Esophagus muscularis mucosa (tissue), 4 donors: ENCODE measurements at places on chromosomes 11 and 22. TPM values are rescaled to one million over a fixed set of nuclear protein-coding genes. Genes with fewer than 3 reads are reported as not detected.

- no peaks in the 10 kb centered on the region for H3K27me3 ChIP-seq
- peak within 1 kb of the TSS; percentile 53 for H3K4me3 ChIP-seq
- H3K36me3 ChIP-seq: peaks cover 10% of the 10 kb centered on the region
- DNase-seq: peak; percentile 95
These were observed at the start of gene UCP2 for GRCh38 chr11:73982595-73982989. UCP2 (minus strand) TSS chr11:73982843; CDS start chr11:73978378, 4,465 bp downstream.

DNA sequence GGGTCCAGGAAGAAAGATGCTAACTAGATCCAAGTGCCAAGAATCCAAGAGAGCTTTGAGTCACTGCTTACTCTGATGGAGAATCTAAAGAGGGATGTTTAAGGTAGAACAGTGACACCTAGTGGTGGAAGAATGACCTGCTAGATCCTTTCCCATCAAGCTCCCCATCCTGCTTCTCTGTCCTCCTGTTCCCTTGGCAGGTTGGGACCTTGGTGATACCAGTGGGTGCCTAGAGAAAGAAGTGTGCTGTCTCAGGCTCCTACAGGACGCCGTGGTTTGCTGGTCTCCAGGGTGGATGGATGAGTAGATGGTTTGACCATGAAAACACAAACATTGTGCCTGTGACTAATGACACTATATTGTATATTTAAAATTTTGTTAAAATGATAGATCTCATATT is 383.7 kb downstream of the TMEM135 start:
- no peak overlapping the region for H3K4me3 ChIP-seq
- no peaks in the 10 kb centered on the region for H3K36me3 ChIP-seq
- H3K27ac ChIP-seq: no peak overlapping the region
- no peaks in the 10 kb centered on the region for H3K4me1 ChIP-seq

- H3K36me3 ChIP-seq: no peaks in the 10 kb centered on the region
- peaks cover 13% of the 10 kb centered on the region for H3K4me1 ChIP-seq
- H3K27ac ChIP-seq: peak within 1 kb of the TSS; percentile 14
- peak within 1 kb of the TSS; percentile 47 for H3K4me3 ChIP-seq
These were observed at the start of gene SLCO2B1 for GRCh38 chr11:75150879-75151278. SLCO2B1 (plus strand) TSS chr11:75151107; CDS start chr11:75151382, 275 bp downstream.

GRCh38 chr11:44224867-44225501 is 85.0 kb downstream of the ALX4 start:
- H3K36me3 ChIP-seq: no peaks in the 10 kb centered on the region
- no peak overlapping the region for H3K4me3 ChIP-seq
- DNase-seq: no peak
- H3K27ac ChIP-seq: no peak overlapping the region
- H3K4me1 ChIP-seq: no peaks in the 10 kb centered on the region

DNA sequence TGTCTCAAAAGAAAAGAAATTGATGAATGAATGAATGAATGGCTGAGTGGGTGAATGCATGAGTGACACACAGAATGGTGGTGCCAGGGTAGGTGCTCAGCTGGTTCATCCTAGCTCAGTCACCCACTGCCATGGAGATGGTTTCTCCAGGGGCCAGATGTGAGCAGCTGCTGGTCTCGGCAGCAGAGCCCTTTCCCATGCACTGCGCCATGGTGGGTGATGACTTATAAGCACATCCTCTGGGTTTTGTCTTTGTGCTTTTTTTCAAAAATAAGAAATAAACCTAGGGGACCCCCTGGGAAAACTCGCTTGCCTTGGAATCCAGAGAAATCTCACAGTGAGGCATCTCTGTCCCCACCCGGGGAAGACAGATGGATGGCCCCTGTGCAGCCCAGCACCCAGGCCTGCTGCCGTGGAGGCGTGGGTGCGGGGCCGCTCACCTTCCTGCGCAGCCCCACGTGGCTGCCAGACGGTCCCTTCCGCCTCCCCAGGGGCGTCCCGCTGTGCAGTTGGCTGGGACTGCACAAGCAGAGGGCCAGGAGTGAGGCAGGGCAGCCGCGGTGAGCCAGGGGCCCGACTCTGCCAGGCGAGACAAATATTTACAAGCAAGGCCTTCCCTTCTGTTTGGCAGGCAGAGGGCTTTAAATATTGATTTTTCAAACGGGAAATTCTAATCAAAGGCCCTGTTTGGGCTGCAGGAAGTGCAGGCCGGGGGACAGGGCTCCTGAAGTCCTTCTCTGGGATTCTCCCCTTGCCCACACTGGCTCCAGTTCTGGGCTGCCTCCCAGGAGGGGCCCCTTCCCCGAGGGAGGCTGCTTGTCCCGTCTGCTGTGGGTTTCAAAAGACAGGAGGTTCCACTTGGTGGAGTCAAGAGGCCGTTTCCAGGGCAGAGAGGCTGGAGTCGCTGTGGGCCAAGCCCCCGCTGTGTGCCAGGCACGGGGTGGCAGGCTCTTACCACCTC is 24.3 kb downstream of the MPPED1 start:
- DNase-seq: no peak
- H3K36me3 ChIP-seq: no peaks in the 10 kb centered on the region
- H3K4me3 ChIP-seq: no peak overlapping the region

DNA sequence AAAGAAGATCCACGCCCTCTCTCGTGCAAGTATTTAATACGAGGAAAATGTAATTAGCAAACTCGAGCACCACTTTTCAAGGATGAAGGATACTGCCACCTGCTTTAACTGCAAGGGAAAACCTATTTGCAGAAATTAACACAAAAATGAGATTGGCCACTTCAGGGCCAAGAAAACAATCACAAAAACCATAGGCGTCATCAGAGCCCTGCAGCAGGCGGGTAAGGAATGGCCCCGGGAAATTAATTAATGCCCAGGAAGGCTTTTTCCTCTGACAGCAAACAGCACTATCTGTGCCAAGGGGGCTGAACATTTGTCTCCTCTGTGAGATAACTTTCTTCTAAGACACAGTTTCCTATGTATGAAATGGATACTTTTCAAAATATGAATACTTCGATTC is 255.7 kb downstream of the CTTN start:
- no peaks in the 10 kb centered on the region for H3K36me3 ChIP-seq
- H3K4me1 ChIP-seq: no peaks in the 10 kb centered on the region
- no peak overlapping the region for H3K4me3 ChIP-seq
- no peak overlapping the region for H3K27ac ChIP-seq
- no peak for DNase-seq

DNA sequence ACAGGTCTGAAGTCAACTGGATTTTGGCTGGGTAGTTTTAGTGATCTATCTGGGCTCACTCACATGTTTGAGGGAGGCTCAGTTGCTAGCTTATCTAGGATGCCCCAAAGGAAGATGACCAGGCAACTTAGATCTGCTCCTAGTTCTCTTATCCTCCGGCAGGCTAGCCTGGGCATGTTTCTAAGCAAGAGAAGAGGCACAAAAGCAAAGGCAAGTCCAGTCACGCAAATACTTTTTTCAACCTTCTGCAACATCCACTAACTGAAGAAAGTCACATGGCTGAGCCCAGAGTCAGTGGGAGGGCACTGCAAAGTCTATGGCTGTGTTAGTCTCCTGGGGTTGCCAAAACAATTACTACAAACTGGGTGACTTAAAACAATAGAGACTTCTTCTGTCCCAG is 32.9 kb upstream of the FSHB start:
- H3K4me3 ChIP-seq: no peak overlapping the region
- no peaks in the 10 kb centered on the region for H3K27me3 ChIP-seq
- DNase-seq: no peak
- no peak overlapping the region for H3K27ac ChIP-seq
- H3K4me1 ChIP-seq: peaks cover 4% of the 10 kb centered on the region

DNA sequence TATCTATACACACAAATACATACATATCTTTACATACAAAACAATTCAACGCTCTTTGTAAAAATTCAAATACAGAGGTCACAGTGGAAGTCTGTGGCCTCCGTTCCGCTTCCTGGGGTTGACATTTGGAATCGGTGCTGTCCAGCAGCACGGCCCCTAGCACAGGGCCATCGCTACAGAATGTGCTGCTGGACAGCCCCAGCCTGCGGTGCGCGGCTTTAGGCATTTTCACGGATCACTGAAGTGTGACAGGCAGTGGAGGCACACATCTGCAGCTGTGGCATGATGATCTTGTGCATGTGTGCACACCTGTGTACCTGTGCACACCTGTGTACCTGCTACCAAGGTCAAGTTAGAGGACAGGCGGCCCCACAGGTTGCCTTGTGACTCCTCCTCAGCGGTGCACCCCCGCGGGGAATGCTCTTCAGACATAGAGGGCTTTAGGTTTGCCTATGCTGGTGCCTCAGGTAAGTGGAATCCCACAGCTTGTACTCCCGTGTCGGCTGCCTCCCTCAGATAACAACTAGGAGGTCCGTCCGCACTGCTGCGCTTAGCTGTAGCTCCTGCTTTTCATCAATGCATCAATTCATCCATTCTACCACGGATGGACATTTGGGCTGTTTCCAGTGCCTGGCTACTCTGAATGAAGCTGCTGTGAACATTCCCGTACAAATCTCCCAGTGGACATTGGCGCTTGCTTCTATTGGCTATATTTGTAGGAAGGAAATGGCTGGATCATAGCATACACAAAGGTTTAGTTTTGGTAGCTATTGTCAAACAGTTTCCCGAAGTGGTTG is 29.9 kb downstream of the GAL start:
- no peak overlapping the region for H3K27ac ChIP-seq
- H3K4me3 ChIP-seq: no peak overlapping the region
- no peaks in the 10 kb centered on the region for H3K36me3 ChIP-seq
- no peak for DNase-seq

GRCh38 chr11:85826116-85826855 is 15.3 kb upstream of the SYTL2 start:
- H3K36me3 ChIP-seq: no peaks in the 10 kb centered on the region
- no peak for DNase-seq
- H3K27ac ChIP-seq: no peak overlapping the region
- H3K27me3 ChIP-seq: no peaks in the 10 kb centered on the region
- H3K4me3 ChIP-seq: no peak overlapping the region

GRCh38 chr11:129951201-129951865 is 51.3 kb downstream of the PRDM10 start:
- no peaks in the 10 kb centered on the region for H3K27me3 ChIP-seq
- H3K4me3 ChIP-seq: no peak overlapping the region
- H3K4me1 ChIP-seq: no peaks in the 10 kb centered on the region
- no peak for DNase-seq

GRCh38 chr11:117705866-117706265 is 91.2 kb downstream of the DSCAML1 start:
- no peaks in the 10 kb centered on the region for H3K36me3 ChIP-seq
- no peaks in the 10 kb centered on the region for H3K27me3 ChIP-seq
- H3K27ac ChIP-seq: no peak overlapping the region
- no peaks in the 10 kb centered on the region for H3K4me1 ChIP-seq
- no peak for DNase-seq

DNA sequence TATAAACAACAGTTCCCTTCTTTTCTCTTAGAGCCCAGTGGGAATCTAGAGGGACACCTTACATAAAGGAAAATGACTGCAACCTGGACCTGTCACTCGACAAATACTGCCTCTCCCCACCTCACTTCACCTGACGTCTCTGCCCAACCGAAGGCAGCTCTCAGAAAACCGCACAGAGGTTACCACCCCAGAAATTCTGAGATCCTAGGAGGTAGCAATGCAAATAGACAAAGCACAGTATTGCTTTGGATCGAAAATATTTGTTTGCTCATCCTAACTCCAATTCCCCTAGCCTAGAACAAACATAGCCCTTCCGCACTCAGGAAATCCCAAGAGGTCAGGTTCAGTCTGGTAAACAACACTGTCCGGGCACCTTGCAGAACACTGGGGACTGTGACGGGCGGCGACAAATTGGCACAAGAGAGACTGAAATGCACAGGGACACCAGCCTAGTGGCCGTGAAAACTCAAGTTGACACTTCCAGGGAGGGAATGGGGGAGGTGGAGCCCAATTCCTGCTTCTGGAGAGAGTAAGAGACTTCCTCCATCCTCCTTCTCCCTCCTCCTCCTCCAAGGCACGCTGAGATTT is 420 bp upstream of the TRIM44 start:
- peak overlapping the region; percentile 92 for H3K4me3 ChIP-seq
- DNase-seq: no peak
- H3K27me3 ChIP-seq: no peaks in the 10 kb centered on the region
- H3K36me3 ChIP-seq: no peaks in the 10 kb centered on the region

GRCh38 chr22:38177926-38178604 is 3.6 kb downstream of the PLA2G6 start:
- H3K4me3 ChIP-seq: no peak overlapping the region
- no peak for DNase-seq
- peak overlapping the region; percentile 85 for H3K27ac ChIP-seq

GRCh38 chr22:35430897-35431322 is 31.0 kb downstream of the MCM5 start:
- peak; percentile 96 for DNase-seq
- H3K27me3 ChIP-seq: no peaks in the 10 kb centered on the region
- H3K4me3 ChIP-seq: no peak overlapping the region
- H3K27ac ChIP-seq: peak overlapping the region; percentile 71

The ZNF215 gene
- 0.19 TPM for total RNA-seq

The TSGA10IP gene
- not detected for total RNA-seq

The VSIG10L2 gene
- total RNA-seq: 0.33 TPM

The KCNJ4 gene
- total RNA-seq: not detected

The TMPRSS13 gene
- not detected for total RNA-seq

The PARVA gene
- total RNA-seq: 228 TPM

The CYP2R1 gene
- 10.6 TPM for total RNA-seq
